ENCODE measurements at places on chromosomes 7 and 10. TPM values are rescaled to one million over a fixed set of nuclear protein-coding genes. Genes with fewer than 3 reads are reported as not detected.

- H3K27me3 ChIP-seq: no peaks in the 10 kb centered on the region
- H3K36me3 ChIP-seq: no peaks in the 10 kb centered on the region
- no peak overlapping the region for H3K4me3 ChIP-seq
- H3K27ac ChIP-seq: no peak overlapping the region
Observed at GRCh38 chr10:42969909-42970308, 107.0 kb upstream of the RET start.

The RBM20 gene
- 1.2 TPM for total RNA-seq

GRCh38 chr7:36285276-36285675 lies 104.4 kb upstream of the ANLN start:
- H3K27ac ChIP-seq: no peak overlapping the region
- H3K4me3 ChIP-seq: no peak overlapping the region
- DNase-seq: no peak
- H3K27me3 ChIP-seq: no peaks in the 10 kb centered on the region

- H3K4me1 ChIP-seq: no peaks in the 10 kb centered on the region
- peak overlapping the region; percentile 46 for H3K27ac ChIP-seq
- no peak for DNase-seq
- H3K27me3 ChIP-seq: no peaks in the 10 kb centered on the region
- H3K4me3 ChIP-seq: no peak overlapping the region
Observed at GRCh38 chr10:46092524-46093081, 46.5 kb upstream of the MSMB start.

DNA sequence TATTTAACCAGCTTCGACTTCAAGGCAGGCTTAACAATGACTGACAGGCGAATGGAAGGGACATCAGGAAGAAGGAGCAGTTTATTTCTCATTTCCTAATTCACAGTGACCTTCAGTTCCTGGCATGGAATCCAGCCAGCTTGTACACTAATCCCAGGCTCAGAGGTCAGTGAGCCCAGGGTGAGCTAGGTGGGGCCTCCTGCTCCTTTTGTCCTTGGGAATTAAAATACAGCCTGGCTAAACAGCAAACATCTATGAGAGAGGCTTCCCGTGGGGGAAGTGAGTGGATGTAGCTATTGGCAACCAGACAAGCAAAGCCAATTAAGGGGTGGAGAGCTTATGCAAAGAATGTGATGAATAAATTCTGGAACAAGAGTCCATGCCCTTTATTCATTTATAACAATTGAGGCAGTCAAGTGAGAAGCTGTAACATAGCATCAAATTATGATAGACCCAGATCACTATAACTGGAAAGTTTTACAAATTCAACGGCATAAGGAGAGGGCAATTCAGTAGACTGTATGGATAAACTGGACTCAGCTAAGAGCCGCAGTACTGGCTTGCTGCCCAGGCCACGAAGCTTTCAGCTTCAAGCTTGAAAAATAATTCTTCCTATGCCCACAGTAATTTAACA lies 57.1 kb downstream of the STK17A start:
- DNase-seq: peak; percentile 61
- H3K27ac ChIP-seq: peak overlapping the region; percentile 61
- no peak overlapping the region for H3K4me3 ChIP-seq
- H3K27me3 ChIP-seq: no peaks in the 10 kb centered on the region
- peaks cover 15% of the 10 kb centered on the region for H3K4me1 ChIP-seq
- no peaks in the 10 kb centered on the region for H3K36me3 ChIP-seq

The PHKG1 gene
- total RNA-seq: 1.2 TPM

The HECW1 gene
- total RNA-seq: not detected

DNA sequence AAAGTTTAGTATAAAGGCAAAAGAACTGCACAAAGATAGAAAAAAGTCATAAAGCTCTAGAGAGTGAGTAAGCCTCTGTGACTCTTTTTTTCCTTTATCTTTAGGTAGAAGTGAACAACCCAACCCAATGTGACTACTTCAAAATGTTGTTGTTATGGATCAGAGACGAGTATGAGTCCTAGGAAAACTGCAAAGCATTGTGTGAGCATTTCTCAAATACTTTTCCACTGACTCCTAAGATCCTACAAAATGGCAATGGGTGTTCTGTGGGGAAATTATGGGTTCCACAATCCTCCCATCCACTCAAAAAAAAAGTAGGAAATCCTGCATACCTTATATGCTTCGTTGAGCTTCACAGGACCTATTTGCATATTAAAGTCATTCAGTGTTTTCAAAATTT lies 177.1 kb downstream of the DGKI start:
- H3K36me3 ChIP-seq: no peaks in the 10 kb centered on the region
- DNase-seq: no peak
- no peaks in the 10 kb centered on the region for H3K27me3 ChIP-seq
- H3K4me1 ChIP-seq: no peaks in the 10 kb centered on the region
- no peak overlapping the region for H3K27ac ChIP-seq

All from transverse colon (tissue), 4 donors.